Thyroid gland (tissue), 4 donors: ENCODE measurements at places on chromosomes 1 and 21.
A peak's percentile ranks its signal among the peaks of the same experiment; 100 is the strongest.

GRCh38 chr1:4449972-4450371 lies 204.4 kb upstream of the AJAP1 start:
- no peaks in the 10 kb centered on the region for H3K27me3 ChIP-seq
- H3K4me1 ChIP-seq, result no peaks in the 10 kb centered on the region
- H3K27ac ChIP-seq, result no peak overlapping the region
- no peak overlapping the region for H3K4me3 ChIP-seq

- no peak overlapping the region for H3K4me3 ChIP-seq
- DNase-seq, result no peak
- no peaks in the 10 kb centered on the region for H3K36me3 ChIP-seq
Observed at GRCh38 chr1:180603850-180604226, 28.0 kb upstream of the XPR1 start.

GRCh38 chr1:201573030-201573429 lies 34.1 kb downstream of the NAV1 start:
- no peaks in the 10 kb centered on the region for H3K27me3 ChIP-seq
- H3K36me3 ChIP-seq, result no peaks in the 10 kb centered on the region
- DNase-seq, result no peak
- no peak overlapping the region for H3K4me3 ChIP-seq

DNA sequence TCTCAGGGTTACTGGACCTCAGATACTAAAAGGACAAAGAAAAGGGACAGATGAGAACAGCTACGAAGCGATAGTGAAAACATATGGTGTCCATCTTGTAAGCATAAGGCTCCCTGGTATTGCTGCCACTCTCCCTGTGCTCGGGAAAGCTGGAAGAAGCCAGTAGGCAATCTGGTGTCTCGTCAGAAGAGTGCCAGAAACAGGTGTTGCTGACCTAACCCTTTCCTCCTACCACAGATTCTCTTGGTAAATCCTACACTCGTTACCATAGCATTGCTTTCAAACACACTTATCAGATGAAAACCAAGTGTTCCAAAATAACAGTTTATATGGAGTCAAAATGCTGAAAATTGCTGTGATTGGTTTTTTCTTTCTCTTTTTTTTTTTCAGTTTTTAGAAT lies 146.3 kb downstream of the NRIP1 start:
- H3K36me3 ChIP-seq, result no peaks in the 10 kb centered on the region
- no peak overlapping the region for H3K4me3 ChIP-seq
- no peaks in the 10 kb centered on the region for H3K4me1 ChIP-seq

DNA sequence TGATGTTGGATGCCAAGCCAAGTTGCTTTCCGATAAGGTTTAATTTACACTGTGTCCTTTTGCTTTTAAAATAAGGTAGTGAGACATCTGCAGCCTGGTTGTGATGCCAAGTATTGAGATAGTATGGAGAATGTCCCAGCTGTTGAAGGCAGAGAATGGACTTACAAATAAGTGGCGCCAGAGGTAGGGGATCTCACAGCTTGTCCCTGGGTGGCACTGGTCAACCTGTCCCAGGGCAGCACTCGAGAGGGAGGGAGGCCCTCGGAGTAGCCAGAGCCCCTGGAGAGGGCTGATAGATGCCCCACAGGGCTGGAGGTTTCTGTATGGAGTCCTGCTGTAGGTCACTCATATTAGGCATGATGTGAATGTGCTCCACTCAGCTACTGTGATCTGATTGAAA lies 98.5 kb downstream of the GALNT2 start:
- peaks cover 14% of the 10 kb centered on the region for H3K4me1 ChIP-seq
- no peak overlapping the region for H3K4me3 ChIP-seq
- no peaks in the 10 kb centered on the region for H3K27me3 ChIP-seq
- DNase-seq, result no peak
- no peak overlapping the region for H3K27ac ChIP-seq

- no peak overlapping the region for H3K4me3 ChIP-seq
- H3K4me1 ChIP-seq, result no peaks in the 10 kb centered on the region
- no peak for DNase-seq
- H3K27me3 ChIP-seq, result no peaks in the 10 kb centered on the region
Observed at GRCh38 chr1:60833173-60833572, 249.2 kb upstream of the NFIA start.

DNA sequence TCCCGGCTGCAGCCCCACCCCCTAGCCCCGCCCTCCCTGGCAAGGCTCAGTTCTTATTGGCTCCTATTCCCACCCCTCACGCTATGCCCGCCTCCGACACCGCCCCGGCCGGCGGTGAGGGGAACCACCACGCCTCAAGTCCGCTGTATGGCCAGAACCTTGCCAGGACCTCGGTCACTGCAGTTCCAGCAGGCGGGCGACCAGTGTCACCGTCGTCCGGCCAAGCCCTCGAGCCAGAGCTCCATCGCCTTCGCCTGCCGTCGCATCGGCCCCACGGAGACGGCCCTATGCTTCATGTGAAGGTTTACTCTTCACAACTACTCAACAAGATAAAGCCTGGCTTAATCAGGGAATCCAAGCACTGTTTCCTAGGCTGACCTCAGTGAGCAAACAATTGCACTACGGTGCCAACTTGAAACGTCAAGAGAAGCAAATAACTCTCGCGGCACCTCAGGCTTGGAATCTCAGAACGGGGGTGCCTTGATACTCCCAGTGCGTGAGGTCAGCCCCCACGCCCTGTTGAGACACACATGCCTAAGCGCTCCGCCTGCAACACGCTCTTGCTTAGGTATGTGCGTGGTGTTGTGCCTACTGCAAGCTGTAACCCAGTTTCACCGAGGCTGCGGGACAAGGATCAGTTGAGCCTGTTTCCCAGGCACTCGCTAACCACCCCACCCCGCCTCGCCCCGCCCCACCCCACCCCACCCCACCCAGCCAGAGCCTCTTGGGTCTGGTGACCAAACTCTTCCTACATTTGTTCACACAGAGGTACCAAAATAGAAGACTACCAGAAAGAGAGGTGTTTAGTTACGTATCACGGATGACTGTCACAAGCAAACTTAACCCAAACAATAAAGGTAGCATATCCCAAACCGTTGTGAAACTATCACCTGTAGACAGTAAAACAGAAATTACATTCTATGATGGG lies 498 bp upstream of the DENND2C start:
- H3K4me1 ChIP-seq, result no peaks in the 10 kb centered on the region
- peak overlapping the region; percentile 30 for H3K27ac ChIP-seq

GRCh38 chr21:36544545-36544944 lies 64.6 kb upstream of the CLDN14 start:
- DNase-seq, result no peak
- no peak overlapping the region for H3K27ac ChIP-seq
- H3K27me3 ChIP-seq, result no peaks in the 10 kb centered on the region
- H3K4me1 ChIP-seq, result no peaks in the 10 kb centered on the region
- no peak overlapping the region for H3K4me3 ChIP-seq

- H3K27me3 ChIP-seq, result no peaks in the 10 kb centered on the region
- H3K4me3 ChIP-seq, result no peak overlapping the region
- no peak for DNase-seq
- no peaks in the 10 kb centered on the region for H3K4me1 ChIP-seq
- H3K27ac ChIP-seq, result no peak overlapping the region
- H3K36me3 ChIP-seq, result no peaks in the 10 kb centered on the region
Observed at GRCh38 chr1:220917101-220917500, 37.9 kb downstream of the HLX start.

DNA sequence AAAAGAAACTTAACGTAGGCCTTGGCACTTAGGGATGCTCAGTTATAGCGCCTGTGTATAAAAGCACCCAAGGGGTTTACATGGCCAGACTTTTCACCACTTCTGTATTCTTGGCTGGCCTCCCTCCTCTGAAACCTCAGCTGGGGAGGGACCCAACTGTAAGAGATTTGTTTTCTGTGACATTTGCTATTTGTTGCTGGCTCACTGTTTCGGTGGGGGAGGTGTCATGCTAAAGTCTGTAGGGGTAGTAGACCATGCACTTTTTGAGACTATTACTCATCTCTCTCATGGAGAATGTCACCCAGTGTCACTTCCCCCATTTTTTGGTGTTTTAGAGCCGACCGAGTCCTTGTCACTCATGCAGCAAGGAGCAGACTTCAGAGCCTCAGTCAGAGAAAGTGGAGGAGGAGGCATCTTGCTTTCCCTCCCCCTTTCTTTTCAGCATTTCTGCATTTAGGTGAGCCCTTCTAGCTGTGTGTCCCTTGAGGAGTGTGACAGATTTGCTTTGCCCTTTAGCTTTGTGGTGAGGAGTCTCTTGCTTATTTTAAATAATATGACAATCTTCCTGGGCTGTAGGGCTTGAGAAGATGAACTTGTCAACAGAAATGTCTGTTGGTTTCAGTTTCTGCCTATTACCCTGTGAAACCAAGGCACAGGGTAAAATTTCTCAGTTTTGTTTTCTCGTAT lies 160.1 kb downstream of the FASLG start:
- DNase-seq, result no peak
- H3K27me3 ChIP-seq, result no peaks in the 10 kb centered on the region
- no peak overlapping the region for H3K27ac ChIP-seq

DNA sequence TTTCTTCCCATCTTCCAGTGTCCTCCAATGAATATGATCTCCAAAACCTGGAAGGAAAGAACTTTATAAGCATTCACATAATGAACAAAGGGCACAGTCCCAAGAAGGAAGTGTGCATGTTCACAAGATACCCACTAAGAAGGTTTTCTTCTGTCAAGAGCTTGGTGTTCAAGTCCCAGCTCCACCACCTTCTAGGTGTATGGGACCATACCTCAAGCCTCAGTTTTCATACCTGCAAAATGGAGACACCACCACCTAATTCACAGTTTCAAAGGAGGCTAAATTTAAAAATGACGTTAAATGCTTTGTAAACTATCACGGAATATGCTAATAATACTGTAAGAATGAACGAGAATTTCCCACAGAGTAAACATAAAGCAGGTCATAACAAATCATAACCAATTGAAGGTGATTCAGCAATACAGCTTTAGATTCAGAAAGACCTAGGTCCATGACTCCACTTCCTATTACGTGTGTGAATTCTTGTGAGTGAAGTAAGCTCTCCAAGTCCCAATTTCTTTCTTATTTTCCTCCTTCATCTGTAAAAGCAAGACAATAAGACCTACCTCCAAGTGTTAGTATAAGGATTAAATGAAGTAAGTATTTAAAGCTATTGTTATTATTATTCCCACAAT lies 8.1 kb upstream of the KTI12 start:
- no peak overlapping the region for H3K4me3 ChIP-seq
- H3K36me3 ChIP-seq, result peaks cover 2% of the 10 kb centered on the region
- H3K27ac ChIP-seq, result no peak overlapping the region
- no peaks in the 10 kb centered on the region for H3K27me3 ChIP-seq

GRCh38 chr1:154442006-154442740 lies 37.0 kb downstream of the IL6R start:
- H3K27me3 ChIP-seq, result no peaks in the 10 kb centered on the region
- no peaks in the 10 kb centered on the region for H3K4me1 ChIP-seq
- no peak overlapping the region for H3K4me3 ChIP-seq
- H3K27ac ChIP-seq, result no peak overlapping the region

- H3K4me1 ChIP-seq, result peaks cover 7% of the 10 kb centered on the region
- H3K4me3 ChIP-seq, result no peak overlapping the region
- H3K27me3 ChIP-seq, result no peaks in the 10 kb centered on the region
Observed at GRCh38 chr1:151942882-151943281, 33.6 kb upstream of the THEM4 start.
